ENCODE measurements at places on chromosomes 1 and 21.

DNA sequence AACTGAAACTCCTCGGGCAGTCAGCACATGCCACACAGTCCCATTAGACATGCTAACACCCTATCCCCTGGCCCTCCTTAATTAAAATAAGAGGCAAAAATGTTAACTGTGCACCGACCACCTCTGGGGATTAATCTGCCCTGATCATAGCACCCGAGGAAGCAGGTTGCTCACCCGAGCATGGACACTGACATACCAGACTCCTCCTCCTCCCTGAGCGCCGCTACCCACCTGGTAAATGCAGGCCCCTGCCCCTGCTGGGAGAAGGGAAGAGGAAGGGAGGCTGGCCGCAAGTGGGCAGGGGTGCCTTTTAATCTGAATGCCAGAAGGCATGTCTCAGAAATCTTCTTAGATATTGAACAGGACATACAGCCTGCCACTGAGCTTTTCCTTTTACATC is 360.9 kb downstream of the RRAGC start:
- no peak for DNase-seq

DNA sequence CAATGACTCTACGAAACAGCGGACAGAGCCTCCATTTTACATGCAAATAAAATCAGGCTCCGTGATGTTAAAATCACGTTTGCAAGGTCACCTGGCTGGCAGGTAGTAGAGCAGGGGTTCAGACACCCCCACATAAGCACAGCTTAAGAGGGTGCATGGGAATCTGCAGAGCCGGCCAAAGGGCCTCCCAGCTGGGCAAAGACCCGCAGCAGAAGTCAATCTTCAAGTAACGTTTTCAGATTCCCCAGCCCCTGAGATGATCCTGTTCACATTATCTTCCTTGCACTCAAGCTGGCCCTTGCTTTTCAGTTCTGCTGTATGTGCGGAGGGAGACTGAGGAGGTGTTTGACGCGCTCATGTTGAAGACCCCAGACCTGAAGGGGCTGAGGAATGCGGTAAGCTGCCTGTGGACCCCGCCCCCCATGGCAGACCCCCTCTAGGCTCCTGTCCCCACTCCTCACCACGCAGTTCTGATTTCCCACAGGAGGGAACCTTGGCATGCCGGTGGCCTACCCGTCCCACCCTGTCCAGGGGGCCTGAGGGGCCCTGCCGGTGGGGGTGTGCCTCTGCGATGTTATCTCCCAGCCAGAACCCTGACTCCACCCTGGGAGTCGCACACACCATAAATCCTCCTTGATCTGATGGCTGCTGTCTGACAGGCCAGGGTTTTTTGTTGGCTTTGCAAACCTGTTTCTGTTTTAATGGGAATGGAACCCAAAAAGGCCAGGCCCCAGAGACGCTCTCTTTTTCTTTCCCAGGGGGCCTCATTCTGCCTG is 28.2 kb downstream of the GRHL3 start:
- DNase-seq = no peak

DNA sequence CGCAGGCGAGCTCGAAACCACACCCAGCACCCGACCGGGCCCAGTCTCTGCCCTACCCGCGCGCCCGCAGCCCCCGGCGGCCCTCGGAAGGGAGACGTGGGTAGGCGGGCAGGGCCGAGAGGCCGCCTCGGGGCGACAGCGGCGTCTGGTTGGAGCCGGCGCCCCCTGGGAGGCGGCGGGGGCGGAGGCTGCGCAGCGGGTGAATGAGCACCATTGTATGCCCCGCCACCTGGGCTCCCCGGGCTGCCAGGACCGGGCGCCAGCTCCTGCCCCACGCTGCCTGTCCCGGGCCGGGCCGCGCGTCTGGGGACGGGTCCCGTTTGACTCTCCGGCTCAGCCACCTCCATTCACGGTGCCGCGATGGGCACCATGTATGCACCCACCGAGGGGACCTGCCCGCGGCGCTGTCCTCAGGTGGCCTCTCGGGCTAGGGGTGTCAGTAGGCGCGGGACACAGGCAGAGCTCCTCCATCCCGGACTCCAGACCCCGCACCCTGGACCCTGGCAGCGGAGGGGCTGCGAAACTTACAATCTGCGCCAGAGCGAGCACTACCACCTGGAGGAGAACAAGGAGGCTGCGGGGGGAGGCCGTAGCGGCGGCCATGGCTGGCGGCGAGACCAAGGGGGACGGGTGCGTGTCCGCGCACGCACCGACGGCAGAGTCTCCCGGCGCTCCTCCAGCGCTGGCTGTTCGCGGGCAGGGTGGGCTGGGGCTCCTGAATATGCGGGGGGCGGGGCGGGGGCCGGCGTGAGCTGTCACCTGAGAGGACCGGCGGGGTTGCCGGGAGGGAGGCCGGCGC is at the start of gene COL9A2:
TSS of gene COL9A2 (minus strand) at position 692 of the 799 bp plus-strand sequence. CDS start at position 603, 89 bp downstream.
- DNase-seq = peak; percentile 82

DNA sequence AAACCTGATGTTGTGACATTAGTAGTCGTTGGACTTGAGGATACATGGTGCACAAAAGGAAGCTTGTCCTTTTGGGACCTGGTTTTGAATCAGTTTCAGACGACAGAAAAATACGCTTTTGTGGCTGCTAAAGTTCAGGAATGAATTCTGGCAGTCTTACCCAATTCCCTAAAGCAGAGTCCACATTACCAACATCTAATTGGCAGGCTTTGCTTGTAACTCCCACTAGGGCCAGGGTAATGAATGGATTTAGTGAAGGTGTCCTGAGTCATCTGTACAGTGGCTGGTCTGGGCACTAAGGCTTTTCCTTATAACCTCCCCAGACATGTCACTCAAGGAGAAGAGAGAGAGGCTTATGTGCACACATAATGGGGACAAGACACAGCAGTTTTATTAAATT is 66.2 kb upstream of the RNPC3 start:
- no peak for DNase-seq

- no peak for DNase-seq
Observed at GRCh38 chr1:54332781-54333585, 73.2 kb downstream of the SSBP3 start.

DNA sequence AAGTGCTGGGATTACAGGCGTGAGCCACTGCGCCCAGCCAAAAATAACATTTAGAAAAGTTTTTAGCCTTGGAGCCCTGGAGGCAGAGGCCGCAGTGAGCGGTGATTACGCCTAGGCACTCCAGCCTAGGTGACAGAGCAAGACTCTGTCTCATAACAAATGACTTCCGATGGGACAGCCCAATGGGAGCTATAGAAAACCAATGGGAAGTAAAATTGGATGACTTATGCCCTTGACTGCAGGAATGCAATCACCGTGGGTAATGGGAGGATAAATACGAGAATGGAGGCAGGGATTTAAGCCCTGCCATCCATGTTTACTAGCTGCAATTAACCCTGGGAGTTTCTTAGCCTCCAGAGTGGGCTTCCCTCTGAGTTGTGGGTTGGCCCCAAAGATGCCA is 37.0 kb upstream of the CNN3 start:
- DNase-seq = no peak

DNA sequence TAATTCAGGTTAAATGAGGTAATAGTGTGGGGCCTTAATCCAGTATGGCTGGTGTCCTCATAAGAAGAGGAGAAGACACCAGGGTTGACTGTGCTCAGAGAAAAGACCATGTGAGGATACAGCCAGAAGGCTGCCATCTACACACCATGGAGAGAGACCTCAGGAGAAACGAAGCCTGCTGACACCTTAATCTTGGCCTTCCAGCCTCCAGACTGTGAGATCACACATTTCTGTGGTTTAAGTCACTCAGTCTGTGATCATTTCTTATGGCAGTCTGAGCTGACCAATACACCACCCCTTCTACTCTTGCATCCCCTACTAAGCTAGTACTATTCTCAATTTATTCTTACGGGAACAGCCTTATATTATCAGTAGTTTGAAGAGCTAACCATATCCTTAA is 310.0 kb downstream of the ZP4 start:
- DNase-seq = no peak

DNA sequence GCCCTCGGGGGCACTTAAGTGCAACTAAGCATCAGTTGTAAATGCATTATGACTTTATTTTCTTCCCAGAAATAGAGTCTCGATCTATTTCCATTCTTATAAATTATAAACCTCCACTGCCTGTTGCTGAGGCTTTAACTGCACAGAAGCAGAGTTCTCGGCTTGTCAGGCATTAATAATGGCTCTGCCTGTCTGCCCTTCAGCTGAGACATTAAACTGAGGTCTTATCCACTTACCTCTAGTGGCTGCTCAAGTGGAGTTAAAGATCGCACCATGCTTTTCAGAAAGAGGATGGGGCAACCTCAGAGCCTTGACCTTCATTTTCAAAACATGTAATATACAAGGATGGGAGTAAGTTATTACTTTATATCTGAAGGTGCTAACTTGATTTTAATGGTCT is 597.6 kb upstream of the PRMT6 start:
- no peak for DNase-seq

DNA sequence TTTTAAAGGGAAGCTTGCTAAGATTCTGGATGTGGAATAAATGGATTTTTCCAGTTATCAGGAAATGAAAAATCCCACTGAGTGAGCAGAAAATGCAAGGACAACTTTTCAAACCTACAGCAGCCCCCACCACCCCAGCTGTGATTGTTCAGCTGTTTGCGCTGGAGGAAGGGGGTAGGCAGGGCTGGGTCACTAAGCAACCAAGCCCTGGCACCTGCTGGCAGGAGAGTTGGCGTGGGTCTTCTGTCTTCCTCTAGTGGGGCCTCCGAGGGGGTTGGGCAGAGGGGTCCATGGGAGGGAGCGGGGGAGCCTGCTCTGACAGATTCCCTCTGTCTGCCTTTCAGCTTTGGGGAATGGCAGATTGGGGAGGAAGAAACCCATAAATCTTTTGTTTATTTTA is 45.3 kb downstream of the EIF2D start:
- no peak for DNase-seq

DNA sequence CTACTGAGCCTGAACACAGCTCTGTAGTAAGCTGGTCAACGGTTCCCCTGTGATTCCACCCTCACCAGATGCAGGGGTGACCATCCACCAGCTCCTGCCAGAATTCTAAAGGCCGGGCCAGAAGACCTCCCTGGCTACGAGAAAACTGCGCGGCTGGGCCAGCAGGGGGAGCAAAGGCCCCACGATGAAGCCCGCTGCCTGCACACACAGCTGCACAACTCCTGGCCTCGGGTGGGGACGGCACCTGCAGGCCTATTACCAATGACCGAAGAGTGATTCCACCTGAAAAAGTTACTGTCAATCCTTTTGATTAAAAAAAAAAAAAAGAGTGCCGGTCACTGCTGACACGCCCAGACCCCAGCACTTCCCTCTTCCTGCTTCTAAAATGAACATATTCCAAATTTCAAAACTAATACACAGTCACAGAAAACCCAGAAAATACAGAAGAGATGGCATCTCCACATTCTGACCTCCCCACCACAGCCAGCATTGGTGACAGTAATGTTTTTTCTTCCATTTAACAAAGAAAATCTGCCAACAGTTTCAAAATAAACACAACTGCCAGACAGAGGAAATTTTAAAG is 49.8 kb upstream of the RIPK4 start:
- no peak for DNase-seq

DNA sequence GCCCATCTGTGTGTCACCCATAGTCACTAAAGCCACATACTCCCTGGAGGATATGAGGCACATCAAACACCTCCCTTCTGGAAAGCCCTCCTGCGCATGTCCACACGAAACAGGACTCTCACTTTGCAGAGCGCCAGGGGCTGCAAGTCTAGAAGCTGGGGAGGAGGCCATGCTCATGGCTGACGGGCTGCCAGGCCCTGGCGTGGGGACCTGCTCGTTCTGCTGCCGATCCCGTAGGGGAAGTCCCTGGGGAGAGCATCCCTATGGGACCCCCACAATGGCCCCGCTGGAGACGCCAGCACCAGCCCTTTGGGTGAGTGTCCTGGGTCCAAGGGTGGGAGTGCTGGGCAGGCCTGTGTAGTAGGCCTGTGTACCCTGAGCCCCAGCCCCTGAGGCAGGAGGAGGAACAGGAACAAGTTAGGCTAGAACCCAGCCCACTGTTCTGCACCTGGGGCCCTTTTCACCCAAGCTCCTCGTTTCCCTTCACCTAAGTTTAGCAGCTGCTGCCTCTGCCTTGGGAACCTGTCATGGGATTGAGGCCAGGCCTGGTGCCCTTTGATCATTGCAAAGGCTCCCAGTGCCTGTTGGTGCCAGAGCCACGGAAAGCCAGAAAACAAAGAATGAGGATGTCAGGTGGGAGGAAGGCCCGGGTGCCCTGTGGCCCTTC is 9.9 kb downstream of the FAM3B start:
- DNase-seq = no peak

GRCh38 chr21:29825936-29826335 is 113.9 kb downstream of the GRIK1 start:
- no peak for DNase-seq

DNA sequence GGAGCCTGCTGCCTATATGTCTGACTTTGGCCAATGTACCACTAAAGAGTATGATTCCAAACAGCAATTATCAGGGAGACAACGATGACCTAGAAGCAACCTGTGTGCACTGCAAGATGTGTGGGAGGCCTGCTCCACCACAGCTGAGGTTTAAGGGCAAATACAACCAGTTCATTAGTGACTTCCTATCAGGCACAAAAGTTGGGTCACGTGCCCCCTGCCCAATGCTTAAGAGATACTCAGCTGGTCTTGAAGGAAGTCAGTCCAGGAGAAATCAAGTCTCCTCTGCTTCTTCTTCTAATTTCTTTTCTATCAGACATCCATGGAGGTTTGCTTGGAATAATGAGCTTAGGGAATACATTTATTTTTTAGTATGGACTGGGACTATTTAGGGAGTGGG is 296.0 kb downstream of the HLX start:
- DNase-seq = no peak

DNA sequence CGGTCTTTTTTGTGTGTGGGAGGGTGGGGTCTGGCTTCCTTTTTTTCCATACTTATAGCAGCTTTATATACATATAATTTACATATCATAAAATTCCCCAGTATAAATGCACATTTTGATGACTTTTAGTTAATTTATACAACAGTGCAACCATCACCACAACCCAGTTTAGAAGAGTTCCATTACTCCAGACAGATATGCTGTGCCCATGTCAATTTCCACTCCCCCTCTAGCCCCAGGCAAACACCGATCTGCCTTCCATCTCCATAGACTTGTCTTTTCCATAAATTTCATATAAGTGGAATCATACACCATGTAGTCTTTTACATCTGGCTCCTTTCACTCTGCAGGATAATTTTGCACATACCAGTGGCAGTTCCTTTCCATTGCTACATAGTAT is 139.2 kb upstream of the SYT6 start:
- DNase-seq = no peak

DNA sequence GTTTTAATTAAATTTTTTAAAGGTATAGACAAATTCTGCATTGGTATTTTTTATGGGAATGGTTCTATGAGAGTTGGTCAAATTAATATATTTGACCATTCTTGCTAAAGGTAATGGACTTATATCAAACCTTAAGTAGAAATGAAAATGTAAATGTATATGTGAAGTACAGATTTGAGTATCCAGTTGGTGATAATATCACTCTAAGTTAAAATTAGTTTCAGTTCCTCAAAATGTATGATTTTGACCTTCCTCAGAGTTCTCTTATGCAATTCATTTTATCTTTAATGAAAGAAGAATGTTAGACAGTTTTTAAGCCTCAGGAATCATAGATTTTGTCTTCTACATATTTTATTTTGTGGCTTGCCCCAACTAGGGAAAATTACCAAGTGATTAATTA is 1291.5 kb upstream of the B3GALT2 start:
- no peak for DNase-seq

- no peak for DNase-seq
Observed at GRCh38 chr1:74773582-74773981, 40.6 kb downstream of the TYW3 start.
